ENCODE measurements at places on chromosomes 4 and X.

GRCh38 chrX:65643531-65644052, 23.9 kb upstream of the MSN start:
- DNase-seq = no peak

DNA sequence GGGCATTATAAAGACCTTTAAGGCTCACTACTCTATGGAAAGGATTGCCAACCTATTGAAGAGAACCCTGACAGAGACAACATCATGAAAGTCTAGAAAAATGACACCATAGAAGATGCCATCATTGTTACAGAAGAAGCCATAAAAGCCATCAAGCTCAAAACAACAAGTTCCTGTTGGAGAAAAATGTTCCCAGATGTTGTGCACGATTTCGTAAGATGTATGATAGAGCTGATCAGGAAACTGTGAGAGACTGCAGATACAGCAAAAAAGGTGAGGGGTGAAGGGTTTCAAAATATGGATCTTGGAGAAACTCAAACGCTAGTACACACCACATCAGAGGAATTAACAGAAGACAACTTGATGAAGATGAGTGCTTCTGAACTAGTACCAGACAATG, 53.3 kb downstream of the WDFY3 start:
- DNase-seq = no peak

- DNase-seq = no peak
Observed at GRCh38 chrX:37779857-37780256, at the start of gene CYBB. Gene CYBB, plus strand, starts transcription at chrX:37780059. Its CDS starts 19 bp downstream, at chrX:37780078.

DNA sequence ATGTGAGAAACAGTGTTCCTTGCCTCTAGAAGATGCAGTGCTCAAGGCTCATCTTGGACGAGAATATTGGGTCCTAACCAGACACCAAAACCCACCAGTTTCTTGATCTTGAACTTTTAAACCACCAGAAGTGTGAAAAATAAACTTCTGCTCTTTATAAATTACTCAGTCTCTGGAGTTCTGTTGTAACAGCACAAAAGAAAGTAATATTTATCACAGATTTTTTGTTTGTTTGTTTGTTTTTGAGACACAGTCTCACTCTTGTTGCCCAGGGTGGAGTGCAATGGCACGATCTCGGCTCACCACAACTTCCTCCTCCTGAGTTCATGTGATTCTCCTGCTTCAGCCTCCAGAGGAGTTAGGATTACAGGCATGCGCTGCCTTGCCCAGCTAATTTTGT, 371.1 kb upstream of the NDST4 start:
- DNase-seq = no peak

- DNase-seq = no peak
Observed at GRCh38 chr4:123555807-123556273, 159.2 kb downstream of the SPRY1 start.

DNA sequence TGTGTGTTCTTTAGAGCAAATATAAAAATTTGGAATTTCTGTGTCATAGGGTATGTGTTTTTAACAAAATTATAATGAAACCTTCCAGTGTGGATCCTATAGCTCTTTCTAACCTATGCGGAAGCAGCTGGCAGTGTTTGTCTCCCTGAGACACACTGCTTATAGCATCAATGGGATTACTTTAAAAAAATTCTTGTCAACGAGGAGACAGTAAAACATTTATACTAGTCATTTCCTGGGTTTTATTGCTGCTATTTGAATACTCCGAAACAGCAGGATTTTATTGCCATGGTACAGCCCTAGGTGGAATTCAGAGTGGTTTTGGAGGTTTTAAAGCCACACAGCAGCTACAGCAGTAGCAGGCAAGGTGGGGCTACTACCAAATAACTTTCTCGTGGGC, 145.1 kb upstream of the IL1RAPL2 start:
- DNase-seq = no peak

DNA sequence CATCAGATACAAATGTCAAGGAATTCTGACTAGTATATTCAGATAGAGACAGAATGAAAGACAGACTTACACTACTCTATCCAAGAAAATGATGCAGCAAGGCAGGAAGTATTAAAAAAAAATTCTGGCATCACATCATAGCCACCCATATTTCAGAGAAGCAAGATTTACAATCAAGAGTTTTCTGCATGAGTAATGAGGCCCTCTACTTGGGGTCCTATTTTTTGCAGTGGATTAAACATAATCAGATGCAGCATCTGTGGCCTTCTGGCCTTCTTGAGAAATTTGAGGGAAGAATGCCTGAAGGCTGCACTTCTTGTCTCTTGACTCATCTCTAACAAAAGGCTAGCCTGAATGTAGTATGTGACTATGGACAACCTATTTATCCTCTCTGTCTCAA, 48.2 kb upstream of the SLIT2 start:
- peak; percentile 57 for DNase-seq

DNA sequence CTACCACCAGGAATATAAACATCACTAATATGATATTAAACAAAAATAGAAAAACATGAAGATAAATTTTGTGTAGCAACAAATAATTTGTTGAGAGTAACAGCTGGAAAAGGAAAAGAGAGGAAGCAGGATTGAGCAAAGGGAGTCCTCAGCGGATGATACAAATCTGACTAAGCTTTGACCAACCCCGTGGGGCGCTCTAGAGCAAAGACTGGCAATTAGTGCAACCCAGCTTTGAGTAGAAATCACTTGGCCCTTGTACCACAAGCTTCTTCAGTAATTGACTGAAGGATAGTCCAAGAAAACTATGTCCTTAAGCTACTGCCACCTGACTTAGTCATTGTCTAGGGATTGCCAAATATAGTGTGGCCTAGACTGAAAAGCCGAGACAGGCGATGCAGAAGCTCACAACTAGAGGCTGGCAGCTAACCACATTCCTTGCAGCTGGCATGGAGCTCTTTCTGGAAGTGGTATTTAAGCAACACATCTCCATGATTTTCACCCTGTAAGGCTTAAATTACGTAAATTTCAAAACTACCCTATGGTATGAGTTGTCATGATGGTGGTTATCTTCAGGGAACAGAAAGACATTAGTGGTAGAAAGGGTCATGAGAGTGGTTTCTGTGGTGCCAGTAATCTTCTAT, 396.0 kb downstream of the PDGFC start:
- DNase-seq = no peak

DNA sequence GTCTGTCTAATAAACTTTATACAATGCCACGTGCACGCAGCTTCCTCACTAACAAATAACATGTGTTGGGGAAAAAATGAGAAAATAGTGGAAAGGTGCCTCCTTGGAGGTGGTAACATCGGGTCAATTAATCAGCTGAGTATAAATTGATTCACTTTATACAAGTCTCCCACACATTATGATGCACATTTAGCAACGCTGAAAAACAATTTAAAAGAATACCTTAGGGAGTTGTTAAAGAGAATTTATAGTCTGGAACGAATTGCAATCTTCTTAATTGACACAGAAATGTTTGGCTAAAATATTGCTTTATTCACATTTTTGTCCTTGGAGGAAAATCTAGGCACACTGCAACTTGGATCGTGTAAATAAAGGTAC, 84.2 kb downstream of the HPRT1 start:
- no peak for DNase-seq

DNA sequence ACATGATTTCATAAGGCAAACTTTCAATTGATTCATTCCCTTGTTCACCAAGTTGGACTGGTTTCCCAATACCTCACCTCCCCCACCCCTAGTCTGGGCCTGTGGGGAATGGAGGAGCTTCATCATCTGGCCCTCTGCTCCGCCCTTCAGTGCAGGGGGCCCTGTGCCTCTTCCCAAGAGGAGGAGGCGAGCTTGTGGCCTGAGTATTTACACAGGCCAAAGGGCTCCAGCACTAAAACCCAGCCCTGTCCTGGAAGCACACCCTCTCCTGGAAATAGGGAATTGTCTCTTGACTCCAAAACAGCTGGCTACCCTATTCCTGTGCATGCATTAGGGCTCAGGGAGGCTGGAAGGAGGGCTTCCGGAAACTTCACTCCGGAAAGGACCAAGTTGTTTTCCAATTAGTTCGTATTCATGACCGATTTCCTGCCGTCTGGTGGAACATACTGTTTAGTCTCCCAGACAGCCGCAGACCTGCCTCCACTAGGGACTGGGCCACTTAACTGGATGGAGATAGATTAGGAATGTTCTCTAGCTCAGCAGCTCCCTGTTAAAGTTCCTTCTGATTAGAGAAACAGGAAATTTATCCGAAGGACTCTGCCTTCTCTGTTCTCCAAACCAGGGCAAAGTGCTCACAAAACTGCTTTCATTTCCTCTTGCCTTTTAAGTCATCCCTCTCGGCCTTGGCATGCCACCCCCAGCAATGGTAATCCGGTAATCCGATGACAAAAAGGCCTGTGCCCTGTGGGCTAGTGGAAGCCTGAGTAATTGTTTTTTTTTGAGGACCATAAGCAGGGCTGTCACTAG, 5.8 kb downstream of the SRPX2 start:
- peak; percentile 71 for DNase-seq

GRCh38 chr4:42676066-42676951, 19.4 kb upstream of the ATP8A1 start:
- no peak for DNase-seq

- no peak for DNase-seq
Observed at GRCh38 chrX:77510007-77510406, 62.8 kb downstream of the FGF16 start.

- DNase-seq = no peak
Observed at GRCh38 chr4:70927502-70928137, 25.5 kb downstream of the MOB1B start.

DNA sequence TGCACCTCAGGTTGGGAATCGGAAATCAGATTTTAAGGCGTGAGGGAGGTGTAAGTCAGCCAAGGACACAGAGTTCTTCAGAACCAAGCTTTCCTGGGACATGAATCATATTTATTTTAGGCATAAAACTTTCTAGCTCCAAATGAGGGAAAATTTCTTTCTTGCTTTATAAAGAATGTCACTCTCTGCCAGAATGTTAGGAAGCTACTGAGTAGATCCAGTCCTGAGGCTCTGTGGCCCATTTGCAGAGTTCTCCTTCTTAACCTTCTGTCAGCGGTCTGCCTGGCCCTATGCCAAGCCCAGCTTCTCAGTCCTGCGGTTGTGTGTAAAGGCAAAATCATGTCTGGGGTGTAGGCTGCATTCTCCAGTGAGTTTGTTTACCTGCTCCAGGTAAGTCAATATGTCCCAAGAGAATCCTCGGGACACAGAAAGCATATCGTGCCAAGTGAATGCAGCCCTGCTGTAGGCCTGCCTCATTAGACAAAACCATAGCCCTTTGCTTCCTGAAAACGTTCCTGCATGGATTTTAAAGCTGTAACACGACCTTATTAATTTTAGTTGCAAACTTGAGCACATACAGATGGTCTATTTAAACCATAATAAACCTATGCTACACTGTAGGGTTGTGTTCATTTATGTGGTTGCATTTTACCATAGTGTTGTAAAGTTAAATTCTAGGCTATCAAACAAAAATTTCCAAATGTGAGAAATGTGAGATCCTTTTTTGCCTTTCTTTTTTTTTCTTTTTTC, 29.2 kb upstream of the CCNI start:
- DNase-seq = peak; percentile 50

GRCh38 chr4:108044951-108045686, 55.4 kb downstream of the HADH start:
- DNase-seq = no peak

DNA sequence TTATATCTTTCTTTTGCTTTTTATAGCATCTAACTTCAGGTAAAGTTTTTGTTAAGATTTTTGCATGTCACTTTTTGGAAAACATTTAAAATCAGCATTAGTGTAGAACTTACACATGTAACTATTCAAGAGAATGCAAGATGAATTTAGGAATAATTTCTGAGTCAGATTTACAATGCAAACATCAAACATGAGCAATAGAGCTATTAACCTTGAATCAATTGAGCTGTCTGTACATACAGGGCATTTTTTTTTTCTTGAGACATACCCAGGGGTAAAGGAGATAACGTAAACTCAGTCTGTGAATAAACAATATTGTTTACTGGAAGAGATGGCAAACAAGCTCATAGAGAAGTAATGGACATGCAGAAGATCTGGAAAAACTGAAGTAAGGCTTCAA, 311.5 kb downstream of the IL1RAPL2 start:
- no peak for DNase-seq

GRCh38 chr4:124053872-124054538, 657.4 kb downstream of the SPRY1 start:
- DNase-seq = no peak

DNA sequence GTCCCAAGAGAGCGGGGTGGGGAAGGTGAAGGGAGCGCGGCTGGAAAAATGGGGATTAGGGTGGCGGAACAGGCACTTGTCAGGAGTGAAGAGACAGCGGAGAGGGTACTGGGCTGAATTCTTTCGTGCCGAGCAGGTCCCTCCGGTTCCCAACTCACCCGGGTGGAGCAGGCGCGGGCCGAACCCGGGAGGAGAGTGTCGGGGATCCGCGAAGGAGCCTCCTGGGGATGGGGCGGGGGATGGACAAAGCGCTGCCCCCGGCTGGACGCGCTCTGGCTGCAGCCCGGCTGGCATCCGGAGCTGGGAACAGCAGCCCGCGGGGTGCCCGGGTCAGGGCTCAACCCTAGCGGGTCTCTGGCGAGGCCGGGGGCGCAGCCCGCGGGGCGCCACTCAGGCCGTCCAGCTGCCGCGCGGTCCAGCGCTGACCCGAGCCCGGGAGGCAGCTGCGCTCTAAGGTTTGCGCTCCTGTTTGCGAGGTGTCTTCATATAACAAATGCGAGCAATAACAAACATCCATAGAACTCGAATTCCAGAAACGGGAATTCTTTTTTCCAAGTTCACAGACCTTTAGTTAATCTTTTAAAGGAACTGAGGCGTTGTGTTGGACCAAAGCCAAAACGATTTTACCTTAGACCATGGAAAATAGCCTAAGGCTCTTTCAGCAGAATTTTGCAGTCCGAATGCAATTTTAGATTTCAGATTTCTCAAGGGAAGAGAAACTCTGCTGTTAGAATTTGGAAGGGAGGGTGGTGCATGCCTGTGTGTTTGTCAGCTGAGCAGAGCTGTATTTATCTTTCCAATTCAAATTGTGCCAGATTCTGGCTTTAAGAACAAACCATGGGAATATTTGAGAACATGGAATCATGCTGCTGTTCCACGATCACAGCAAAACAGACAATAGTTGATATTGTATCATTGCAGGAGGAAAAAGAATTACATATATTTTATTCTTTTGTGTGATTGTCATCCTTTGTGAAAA, 744 bp downstream of the NPY5R start:
- peak; percentile 17 for DNase-seq

- DNase-seq = no peak
Observed at GRCh38 chr4:168636506-168637196, 139.8 kb downstream of the PALLD start.

DNA sequence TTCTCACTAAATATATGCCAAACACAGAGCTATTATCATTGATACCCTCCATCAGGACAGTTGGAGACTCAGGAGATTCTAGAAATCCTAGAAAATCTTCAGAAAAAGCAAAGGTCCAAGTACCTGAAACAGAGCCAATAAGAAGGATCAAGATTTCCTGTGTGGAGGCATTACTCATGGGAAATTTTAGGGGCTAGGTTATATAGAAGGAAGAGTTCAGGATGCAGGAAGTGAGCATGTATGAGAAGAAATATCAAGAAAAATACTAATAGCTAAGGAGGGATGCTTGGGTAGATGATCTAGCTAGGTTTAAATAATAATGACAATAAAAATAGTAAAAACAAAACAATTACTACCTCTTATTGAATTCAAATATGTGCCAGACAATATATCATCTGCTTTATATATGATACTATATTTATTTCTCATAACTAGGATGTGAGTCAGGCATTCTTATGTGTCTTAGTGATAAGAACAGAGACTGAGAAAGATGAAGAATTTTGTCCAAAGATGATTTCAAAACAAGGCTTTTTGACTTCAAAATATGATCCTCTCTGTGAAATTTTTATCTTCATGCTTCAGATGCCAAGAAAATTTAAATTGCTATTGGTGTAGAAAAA, 66.4 kb upstream of the HHIP start:
- DNase-seq = no peak

GRCh38 chr4:72909461-72909860, 160.1 kb downstream of the COX18 start:
- DNase-seq = no peak

GRCh38 chrX:100944601-100945000, 15.9 kb upstream of the XKRX start:
- no peak for DNase-seq

Data from muscle of arm (tissue), 14 donors.